NCI-H1930 (cell line): ENCODE measurements at places on chromosomes 11 and 22.

DNA sequence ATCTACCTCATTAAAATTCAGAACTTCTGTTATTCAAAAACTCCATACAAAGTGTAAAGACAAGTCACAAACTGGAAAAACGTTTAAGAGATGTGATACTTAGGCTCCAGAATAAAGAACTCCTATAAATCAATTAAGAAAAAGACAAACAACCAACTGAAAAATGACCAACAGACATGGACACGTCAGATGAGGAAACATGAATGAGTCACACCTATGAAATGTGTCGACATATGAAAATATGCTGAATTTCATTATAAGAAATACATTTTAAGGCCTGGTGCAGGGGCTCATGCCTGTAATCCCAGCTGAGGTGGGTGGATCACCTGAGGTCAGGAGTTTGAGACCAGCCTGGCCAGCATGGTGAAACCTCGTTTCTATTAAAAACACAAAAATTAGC is 78.7 kb downstream of the ENTHD1 start:
- DNase-seq, result no peak

DNA sequence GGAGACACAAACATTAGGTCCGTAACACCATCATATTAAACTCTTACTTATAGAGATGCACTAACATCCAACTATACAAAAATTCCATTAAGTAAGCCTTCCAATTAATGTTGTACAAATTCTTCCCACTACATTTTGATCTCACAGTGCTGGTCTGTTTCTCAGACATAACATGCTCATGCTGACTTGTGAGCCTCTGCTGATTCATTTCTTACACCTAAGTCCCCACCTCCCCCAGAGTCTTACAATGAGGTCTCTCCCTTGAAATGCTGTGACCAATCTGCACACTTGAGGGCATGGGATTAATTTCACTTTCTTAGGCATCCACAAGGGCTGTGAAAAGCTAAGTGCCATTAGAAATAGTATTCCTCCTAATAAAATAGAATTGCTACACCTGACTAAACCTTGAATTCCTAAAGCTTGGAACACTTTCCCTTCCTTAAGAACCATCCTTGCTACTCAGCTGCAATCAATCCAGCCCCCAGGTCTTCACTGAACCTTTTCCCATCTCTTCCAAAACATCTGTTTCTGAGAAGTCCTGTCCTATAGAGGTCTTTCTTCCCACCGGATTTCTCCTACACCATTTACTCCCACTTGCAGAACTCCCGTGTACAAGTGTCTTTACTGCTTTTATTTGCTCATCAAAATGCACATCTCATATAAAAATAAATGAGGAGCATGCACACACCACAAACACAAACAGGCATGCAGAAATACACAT is 2.0 kb downstream of the HBG1 start:
- DNase-seq, result no peak

GRCh38 chr11:126127284-126127845 is 64.7 kb upstream of the CDON start:
- DNase-seq, result no peak

DNA sequence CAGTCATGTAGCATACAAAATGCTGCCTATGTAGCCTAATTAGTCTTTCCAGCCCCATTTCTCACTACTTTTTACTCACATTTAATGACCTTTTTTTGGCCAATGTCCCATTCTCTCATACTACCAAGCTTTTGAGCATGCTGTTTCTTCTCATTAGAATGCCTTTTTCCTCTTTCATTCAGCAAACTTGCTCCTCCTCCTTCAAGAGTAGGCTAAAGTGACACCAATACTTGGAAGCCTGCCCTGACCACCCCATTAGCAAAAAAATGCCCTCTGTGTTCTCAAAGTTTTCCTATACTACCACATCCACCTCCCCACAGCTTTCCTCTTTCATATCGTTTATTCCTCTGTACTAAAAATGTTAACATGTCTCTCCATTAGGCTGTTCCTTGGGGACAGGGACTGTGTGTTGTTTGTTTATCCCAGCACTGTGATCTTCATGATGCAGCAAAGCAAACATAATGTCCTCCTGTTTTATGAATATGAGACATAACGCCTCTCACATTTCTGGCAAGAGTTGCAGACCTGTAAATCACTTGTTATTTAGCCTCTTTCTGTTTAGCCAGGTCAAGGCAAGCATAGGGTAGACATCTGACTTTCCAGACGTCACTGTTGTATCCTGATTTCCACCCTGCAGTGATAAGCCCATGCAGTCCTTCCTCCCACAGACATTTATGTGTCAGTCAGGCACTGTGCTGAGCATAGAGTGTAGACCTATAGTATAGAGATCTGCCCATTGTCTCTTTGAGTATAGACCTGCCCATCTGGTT is 62.0 kb upstream of the UCP3 start:
- DNase-seq, result no peak

DNA sequence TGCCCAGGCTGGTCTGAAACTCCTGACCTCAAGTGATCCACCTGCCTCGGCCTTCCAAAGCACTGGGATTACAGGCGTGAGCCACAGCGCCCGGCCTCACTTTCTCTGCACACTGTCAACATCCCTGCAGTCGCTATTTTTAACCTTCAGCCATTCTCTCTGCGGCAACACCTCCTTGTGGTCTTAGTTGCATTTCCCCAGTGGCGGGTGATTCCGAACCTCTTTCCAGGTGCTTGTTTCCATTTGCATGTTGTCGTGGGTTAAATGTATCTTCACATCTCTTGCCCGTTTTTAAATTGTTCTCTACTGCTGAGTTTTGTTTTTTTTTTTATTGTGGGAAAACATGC is 2.2 kb upstream of the SCT start:
- no peak for DNase-seq

- no peak for DNase-seq
Measured at GRCh38 chr11:35623621-35624168, 5.4 kb downstream of the FJX1 start.
